Effector CD8-positive, alpha-beta T cell (primary cell): ENCODE measurements at places on chromosomes 5 and 9.

- no peak for DNase-seq
Measured at GRCh38 chr5:56327809-56328208, 94.7 kb upstream of the ANKRD55 start.

GRCh38 chr5:139985733-139986132, 57.4 kb downstream of the NRG2 start:
- DNase-seq, result no peak

DNA sequence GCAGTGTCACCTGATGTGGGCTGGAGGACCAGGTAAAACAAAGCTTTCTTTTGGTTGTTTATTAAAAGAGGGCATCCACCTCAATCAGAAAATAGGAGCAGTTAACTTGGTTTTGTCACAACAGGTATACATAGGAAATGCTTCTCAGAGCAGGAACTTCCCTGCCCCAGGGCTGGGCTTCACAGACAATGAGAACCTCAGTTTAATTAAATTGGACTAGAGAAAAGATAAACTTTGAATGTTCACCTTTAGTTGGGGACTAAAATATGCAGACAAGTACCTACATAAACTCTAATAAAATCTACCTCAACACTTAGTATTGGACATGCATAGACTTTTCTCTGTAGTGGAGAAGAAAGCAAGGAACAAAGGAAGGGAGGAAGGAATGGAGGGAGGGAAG, 392.0 kb downstream of the ENC1 start:
- no peak for DNase-seq

DNA sequence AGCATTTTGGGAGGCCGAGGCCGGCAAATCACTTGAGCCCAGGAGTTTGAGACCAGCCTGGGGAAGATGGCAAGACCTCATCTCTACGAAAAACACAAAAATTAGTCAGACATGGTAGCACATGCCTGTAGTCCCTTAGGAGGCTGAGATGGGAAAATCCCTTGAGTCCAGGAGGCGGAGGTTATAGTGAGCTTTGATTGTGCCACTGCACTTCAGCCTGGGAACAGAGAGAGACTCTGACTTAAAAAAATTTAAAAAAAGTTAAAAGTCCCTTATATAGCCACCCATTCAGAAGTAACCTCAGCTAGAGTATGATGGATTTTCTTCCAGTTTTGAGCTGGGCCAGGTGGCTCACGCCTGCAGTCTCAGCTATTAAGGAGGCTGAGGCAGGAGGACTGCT, 72.4 kb downstream of the UGCG start:
- DNase-seq, result no peak

DNA sequence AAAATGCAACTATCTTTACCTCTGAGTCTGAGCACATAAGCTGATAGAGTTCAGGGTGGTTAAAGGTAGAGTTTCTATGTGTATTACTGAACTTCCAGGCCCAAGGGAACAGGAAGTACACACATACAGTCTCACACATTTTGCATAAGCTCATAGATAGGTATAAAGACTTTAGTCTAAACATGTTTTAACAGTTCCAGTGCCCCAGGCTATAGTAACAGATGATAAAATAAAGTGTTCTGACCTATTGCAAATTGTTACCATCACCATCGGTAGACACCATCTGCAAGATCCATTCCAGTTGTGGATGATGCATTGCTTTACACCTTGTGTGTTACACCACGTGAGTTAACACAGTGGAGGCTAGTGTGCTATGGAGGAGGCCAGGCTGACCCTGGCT, 95.8 kb downstream of the TMEM174 start:
- no peak for DNase-seq

DNA sequence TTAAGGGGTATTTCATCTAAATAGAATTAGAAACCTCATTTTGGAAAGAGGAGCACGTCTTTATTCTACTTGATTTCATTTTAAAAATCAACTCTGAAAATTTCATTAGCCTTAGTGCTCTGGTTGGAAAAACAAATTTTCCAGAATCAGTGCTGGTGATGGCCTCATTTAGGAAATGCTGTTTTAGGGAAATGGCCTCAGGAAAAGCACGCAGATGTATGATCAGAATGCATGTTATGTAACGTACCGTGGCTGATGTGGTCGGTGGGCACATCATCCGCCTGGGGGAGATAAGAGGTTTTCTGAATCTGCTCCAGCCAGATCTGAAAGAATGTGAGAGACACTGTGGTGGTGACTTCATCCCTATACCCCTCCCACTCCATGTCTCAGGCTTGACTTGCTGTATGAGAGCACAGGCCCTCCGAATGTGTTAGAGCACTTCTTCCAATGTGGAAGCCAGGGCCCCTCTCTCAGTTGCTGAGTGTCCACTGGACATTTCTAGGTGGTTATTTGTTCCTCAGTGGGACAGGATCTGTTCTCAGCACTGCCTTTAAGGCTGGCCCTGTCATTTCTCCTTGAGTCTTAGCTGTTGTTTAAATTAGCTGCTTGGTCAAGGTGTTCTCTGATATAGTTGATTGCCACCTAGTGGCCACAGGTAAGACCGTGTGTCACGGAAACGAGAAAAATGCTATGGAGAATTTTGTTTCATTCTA, 96.5 kb downstream of the ARHGAP26 start:
- DNase-seq, result no peak

GRCh38 chr5:79936002-79936645, 54.9 kb downstream of the MTX3 start:
- no peak for DNase-seq
